NCI-H2029 (cell line): ENCODE measurements at places on chromosomes 11 and 22.

DNA sequence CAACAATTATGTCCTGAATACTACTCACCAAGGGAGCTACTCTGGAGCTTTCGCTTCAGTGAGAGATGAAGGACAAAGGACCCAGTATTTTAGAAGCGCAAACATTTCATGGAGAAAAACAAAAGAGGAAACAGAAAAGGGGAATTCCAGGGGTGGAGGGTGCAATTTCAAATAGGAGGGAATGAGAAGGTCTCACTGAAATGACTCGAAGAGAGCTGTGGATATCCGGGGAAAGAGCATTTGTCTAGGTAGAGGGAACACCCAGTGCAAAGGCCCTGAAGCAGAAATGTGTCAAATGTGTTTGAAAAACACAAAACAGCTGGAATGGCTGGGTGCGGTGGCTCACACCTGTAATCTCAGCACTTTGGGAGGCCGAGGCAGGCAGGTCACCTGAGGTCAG is 2.4 kb downstream of the RPS19BP1 start:
- no peak for DNase-seq

GRCh38 chr11:13102865-13103539 is 93.9 kb downstream of the RASSF10 start:
- no peak for DNase-seq

- no peak for DNase-seq
Observed at GRCh38 chr11:3109434-3109833, 52.2 kb upstream of the CARS1 start.

DNA sequence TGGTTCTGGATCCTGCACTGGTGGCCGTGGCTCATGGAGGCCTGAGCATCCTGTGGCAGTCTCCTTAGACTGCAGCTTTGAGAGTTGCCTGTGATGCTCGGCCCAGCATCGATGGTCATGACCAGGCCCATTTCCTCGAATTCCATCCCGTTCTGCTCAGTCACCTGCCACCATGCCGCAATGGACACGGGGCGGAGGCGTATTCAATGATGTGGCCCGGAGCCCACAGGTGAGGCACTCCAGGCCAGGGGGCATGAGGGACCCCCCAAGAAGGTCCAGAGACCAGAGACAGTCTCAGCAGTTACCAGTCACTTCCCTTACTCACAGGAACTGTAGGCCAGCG is 53.6 kb downstream of the SHANK2 start:
- no peak for DNase-seq

DNA sequence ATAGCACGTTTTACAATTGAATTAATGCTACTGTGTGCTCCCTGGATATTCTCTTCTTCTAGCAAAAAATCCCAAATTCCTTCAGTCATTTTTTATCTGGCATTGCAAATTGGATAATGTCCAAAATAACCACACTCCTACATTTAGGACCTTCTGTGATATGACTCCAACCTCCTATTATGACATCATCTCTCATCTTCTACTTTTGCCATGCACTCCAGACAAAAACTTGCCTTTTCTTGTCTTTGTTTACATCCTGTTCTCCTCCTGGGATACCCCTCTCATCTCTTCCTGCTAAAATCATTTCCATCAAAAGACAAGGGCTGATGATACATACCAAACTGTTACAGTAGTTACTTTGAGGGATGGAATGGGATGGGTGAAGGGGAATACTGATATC is 20.6 kb upstream of the TMEM218 start:
- no peak for DNase-seq
